ENCODE measurements at places on chromosomes 13 and 19.

GRCh38 chr19:55697069-55697440, 22.0 kb downstream of the EPN1 start:
- DNase-seq, result no peak

DNA sequence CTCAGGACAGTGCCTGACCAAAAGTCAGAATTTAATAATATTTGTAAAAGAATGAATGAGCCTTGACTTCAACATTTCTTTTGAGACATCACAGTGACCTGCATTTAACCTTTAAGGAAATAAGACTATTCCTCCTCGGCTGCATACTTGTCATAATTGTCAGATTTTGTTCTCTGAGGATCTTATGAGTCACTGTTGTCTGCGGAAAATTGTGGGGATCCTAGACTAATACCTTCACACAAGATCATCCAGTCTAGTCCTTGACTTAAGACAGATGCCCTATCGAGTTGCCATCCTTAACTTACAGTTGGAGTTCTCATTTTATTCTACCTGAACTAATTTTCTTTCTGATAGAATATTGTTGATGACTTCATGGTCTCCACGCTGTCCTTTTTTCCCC, 198.4 kb downstream of the DLEU7 start:
- no peak for DNase-seq

DNA sequence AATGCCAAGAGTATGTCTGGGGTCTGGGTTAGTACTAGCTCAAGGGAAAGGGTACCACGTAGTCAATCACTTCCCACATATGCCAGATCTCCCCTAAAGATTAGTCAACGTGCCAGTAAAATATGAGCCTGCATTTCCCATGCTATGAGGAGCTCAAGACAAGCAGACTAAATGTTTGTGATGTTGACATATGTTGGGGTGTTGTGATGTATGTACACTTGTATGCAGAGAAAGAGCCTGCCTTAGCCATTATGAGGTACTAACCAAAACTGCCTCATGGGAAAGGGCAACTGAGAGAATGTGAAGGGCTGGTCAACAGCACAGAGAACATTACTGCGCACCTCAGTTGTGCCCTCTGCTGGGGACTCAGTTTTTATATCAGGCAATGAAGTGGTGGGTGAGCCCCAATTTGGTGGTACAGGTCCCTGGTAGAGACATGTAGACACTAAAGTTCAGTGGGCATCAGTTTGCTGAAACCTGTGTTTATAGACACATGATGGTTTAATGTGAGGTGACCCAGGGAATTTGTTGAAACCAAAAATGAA, 287.0 kb downstream of the DCT start:
- DNase-seq, result no peak

GRCh38 chr19:55161571-55162322, 4.2 kb upstream of the TNNI3 start:
- DNase-seq, result no peak

- no peak for DNase-seq
Observed at GRCh38 chr19:39813264-39813993, 20.5 kb downstream of the DYRK1B start.

GRCh38 chr19:55232286-55232602, 3.7 kb upstream of the TMEM86B start:
- DNase-seq, result no peak

- no peak for DNase-seq
Observed at GRCh38 chr13:30037306-30037705, 186.9 kb upstream of the UBL3 start.

GRCh38 chr19:20250121-20250520, 83.1 kb downstream of the ZNF486 start:
- no peak for DNase-seq

GRCh38 chr13:69595181-69595580, 512.4 kb upstream of the ATXN8OS start:
- DNase-seq, result no peak

DNA sequence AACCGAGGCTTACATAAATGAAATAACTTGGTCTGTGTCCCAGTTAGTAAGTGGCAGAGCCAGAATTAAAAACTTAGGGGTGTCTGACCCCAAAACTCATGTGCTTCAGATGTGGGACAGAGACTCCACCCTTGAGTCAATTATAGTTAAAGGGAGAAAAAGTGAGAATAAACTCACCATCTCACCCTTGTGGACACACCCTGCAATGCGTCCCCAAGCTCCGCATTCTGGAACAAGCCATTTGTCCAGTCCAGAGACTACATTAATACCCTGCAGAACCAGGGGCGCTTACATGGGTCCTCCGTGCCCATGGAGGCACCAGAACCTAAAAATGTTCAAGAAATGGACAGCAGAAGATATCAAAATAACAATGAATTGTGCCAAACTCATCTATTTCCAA, 207.0 kb upstream of the ZNF507 start:
- no peak for DNase-seq

DNA sequence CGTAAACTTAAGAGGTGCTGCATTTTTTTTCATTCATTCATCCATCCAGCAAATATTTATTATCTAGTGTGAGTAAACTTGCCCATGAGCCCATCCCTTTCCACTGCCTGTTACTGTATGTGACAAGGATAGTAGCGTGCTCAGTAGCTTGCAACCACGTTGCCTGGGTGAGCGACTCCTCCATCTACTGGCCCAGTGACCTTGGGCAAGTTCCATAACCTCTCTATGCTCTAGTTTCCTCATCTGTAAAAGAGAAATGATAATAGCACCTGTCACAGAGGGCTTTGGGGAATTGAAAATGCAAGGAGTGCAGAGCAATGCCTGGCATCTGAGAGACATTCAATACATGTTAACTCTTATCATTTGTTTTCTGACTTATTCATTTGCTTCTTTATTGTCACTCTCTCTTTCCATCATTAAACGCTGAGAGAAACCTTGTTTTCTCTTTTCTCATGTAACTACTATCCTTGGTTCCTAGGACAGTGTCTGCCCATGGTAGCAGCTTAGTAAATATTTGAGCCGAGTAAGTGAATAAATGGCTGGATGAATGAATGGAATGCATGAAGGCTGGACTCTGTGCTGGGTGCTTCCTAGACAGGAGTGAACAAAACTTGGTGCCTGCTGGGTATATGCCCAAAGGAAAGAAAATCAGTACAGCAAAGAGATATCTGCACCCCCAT, 19.9 kb downstream of the LRCH1 start:
- DNase-seq, result no peak

- no peak for DNase-seq
Observed at GRCh38 chr19:29505097-29505824, 20.5 kb upstream of the VSTM2B start.

- no peak for DNase-seq
Observed at GRCh38 chr13:31670831-31671617, 68.3 kb upstream of the RXFP2 start.

GRCh38 chr19:41595258-41595889, 19.4 kb downstream of the CEACAM21 start:
- DNase-seq, result peak; percentile 48

DNA sequence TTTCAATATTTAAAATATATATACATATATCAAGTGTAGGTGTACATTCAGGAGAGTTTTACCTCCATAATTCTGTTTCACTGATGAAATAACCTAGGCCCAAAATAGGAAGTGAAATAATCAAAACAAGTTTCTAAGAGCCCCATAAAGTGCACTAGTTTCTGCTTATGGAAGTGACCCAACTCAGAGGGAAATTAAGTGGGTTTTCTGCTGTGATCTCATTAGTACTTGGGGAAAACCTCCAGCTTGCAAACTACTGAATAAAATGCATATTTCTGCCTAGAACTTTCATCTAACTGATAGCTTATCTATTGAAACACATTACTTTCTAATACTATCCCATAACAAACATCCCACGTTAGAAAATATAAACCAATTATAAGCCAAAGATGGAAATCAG, 45.4 kb upstream of the MIR17HG start:
- DNase-seq, result no peak

DNA sequence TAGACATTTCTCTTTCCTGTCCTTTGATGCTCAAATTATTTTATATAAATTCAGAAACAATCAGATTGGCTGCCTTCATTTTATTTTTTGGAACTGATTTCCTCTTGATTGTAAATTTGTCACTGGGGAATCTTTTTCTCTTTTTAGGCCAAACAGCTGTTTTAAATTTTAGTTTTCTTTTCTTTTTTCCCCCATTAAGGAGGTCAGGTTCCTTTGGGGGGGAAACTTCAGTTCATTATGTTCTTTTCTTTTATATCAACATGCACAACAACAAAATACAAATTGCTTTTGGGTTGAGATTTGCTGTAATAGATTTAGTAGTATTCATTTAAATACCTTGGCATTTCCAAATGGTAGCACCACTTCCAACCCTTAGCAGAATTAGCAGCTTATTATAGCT, 264.8 kb upstream of the SPRY2 start:
- no peak for DNase-seq

- DNase-seq, result no peak
Observed at GRCh38 chr13:33940256-33940655, 122.3 kb downstream of the RFC3 start.

DNA sequence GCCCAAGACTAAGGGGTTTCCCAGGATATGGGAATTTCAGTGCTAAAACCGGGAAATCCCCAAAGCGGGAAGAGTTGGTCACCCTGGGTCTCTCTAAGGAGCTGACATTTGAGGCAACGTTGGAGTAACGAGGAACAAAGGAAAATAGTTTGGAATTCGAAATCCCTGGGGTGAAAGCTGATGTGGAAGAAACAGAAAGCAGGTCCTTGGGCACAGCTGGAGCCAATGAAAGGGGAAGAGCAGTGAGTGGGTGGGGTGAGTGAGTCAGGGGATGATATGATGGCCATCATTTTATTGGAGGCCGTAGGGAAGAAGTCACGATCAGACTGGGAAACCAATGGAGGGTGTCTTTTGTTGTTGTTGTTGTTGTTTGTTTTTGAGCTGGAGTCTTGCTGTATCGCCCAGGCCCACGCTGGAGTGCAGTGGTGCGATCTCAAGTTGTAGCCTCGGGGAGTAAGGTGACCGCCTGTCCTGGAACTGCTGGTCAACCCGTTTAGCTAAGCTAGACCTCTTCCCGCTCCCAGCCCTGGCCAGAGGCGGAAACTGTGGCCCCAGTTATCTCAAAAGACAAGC, 3.4 kb upstream of the RFX2 start:
- no peak for DNase-seq

GRCh38 chr13:47829690-47830089, 171.4 kb downstream of the SUCLA2 start:
- DNase-seq, result no peak

DNA sequence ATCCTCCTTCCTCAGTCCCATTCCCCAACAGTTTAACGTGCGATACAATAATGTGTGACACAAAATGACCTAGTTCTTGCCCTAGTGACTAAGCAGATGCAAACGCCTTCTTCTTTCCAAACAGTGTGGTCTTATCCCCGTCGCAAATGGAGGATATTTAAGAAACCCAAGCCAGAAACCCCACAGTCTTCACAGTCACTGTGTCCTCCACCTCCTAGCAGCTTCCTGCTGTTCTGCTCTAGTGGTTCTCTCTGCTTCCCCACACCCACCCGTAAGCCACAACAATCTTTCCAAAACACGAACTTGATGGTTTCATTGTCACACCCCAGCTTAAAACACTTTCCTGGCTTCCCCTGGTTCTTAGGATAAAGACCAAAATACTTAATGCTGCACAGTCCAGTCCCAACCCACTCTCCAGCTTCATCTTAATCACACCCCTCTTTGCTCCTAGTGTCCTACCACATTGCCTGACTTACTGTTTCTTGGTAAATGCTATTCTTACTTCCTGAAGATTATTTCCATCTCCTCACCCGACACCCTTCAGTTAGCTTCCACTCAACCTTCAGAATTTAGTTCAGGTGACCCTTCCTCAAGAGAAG, 32.3 kb downstream of the ITM2B start:
- DNase-seq, result peak; percentile 12

DNA sequence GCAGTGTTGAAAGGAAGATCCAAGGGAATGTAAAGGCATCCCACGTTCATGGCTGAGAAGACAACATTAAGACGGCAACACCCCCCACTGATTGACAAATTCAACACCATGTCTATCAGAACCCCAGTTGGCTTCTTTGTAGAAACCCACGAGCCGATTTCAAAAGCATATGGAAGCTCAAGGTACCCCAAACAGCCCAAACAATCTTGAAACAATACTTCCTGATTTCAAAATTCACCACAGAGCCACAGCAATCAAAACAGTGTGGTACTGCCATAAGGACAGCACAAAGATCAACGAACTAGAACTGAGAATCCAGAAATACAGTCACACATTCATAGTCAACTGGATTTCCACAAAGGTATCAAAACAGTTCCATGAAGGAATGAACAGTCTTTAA, 6.2 kb downstream of the MIER2 start:
- no peak for DNase-seq

GRCh38 chr19:54029930-54030490, 33.7 kb downstream of the VSTM1 start:
- peak; percentile 37 for DNase-seq

DNA sequence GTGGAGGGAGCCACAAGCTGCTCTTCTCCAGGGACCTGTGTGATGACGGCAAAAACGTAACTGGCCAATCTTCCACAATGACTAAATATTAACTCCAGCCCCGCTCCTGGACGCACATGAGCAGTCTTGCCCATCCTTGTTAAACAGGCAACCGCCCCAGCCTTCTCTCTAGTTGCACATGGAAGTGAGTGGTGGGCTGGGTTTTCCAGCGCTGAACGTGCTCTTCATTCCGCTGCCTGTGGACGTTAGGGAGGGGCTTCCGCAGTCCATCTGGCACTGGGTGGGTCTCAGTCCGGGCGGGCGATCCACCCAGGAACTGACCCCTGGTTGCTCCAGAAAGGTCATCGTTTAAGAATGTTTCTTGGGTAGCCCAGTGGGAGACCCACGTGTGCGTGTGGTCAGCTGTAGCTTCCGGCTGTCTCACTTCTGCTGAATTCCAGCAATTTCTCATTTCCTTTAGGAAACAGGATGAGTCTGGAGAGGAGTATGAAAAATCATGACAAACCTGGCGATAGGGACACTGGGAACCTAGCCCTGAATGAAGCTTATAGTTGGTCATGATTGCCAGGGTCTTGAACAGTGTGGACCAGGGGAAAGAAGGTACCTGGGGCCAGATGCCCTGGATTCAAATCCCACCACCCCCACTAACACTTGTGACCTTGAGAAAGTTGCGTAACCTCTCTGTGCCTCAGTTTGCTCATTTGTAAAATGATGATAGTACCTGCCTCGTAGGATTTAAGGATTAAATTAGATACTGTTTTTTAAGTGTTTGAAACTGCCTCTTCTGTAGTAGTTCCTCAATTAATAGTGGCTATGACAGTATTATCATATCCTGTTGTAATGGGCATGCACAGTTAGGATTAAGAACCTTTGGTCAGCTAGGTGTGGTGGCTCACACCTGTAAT, 92.6 kb downstream of the SIPA1L3 start:
- DNase-seq, result no peak

- DNase-seq, result no peak
Observed at GRCh38 chr13:107244241-107244640, 676.3 kb upstream of the ARGLU1 start.

- no peak for DNase-seq
Observed at GRCh38 chr19:40286971-40287421, 1.9 kb upstream of the AKT2 start.

GRCh38 chr13:41587490-41587889, 130.1 kb downstream of the RGCC start:
- DNase-seq, result no peak

DNA sequence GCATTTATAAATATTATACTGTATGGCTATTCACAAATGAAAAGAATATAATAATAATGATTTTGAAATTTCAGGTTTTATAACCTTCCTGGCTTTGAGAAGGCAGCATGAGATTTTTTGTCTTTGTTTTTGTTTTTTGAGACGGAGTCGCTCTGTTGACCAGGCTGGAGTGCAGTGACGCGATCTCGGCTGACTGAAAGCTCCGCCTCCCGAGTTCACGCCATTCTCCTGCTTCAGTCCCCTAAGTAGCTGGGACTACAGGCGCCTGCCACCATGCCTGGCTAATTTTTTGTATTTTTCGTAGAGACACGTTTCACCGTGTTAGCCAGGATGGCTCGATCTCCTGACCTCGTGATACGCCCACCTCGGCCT, 64.1 kb downstream of the ZNF429 start:
- DNase-seq, result peak; percentile 45

Data from stimulated activated CD4-positive, alpha-beta T cell treated with anti-CD3 and anti-CD28 coated beads, Interleukin-4, amount 100 ng/mL, for 48 hours (primary cell).